ENCODE measurements at places on chromosomes 11 and 22. TPM values are rescaled to one million over a fixed set of nuclear protein-coding genes. Genes with fewer than 3 reads are reported as not detected.

- DNase-seq: no peak
These were observed 87.9 kb downstream of the INSC start for GRCh38 chr11:15202626-15203025.

DNA sequence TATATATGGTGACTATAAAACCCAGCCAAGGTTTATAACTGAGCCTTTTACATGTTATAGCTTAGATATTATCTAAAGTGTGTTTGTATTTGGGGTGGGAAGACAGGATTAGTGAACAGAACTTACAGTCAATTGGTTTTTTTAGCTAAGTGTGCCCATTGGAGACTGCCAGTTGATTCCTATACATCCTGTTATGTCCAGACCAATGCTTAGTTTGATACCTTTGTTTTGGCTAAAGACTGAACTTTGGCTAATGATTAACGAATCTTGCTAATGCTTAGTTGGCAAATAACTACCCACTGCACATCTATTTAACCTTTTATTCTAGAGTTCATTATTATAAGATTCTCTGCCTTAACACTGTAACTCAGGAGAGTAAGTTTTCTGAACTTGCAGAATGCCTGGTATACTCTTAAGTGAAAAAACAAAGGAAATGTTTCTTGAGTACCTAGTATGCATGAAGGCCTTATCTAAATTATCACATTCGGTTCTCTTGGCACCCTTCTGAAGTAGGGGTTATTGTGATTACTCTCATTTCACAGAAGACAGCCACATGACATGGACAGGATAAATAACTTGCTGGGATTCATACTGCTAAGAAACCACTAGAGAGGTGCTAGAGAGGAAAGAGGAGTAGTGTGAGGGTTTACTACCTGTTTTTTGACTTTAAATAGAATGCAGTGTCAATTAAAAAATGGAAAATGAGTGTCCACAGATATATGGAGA lies 54.0 kb downstream of the KREMEN1 start:
- DNase-seq: no peak

- DNase-seq: no peak
These were observed 113.1 kb downstream of the RBFOX2 start for GRCh38 chr22:35915477-35916013.

GRCh38 chr11:34787895-34788294 lies 128.3 kb downstream of the APIP start:
- no peak for DNase-seq

- peak; percentile 43 for DNase-seq
These were observed 494 bp downstream of the ZDHHC5 start for GRCh38 chr11:57668434-57668782.

- peak; percentile 41 for DNase-seq
These were observed 2.7 kb upstream of the MYRF start for GRCh38 chr11:61749591-61750217.

DNA sequence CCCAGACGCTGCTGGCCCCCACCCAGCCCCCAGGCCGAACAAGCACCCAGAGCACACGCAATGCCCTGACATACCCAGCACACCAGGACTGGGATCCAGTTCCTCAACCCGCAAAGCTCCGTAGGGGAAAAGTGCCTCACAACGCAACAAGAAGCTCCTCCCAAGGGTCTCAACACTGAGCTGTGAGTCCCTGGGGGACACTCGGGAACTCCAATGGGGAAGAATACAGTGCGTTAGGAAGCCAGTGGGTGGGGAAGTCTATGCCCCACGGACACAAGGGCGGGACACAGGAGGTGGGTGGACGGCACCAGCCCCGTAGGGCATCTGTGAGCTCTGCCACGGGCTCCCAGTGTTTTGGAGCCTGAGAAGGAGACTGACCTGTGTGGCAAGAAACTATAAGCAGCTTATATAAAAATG lies 1.6 kb downstream of the DEAF1 start:
- no peak for DNase-seq

DNA sequence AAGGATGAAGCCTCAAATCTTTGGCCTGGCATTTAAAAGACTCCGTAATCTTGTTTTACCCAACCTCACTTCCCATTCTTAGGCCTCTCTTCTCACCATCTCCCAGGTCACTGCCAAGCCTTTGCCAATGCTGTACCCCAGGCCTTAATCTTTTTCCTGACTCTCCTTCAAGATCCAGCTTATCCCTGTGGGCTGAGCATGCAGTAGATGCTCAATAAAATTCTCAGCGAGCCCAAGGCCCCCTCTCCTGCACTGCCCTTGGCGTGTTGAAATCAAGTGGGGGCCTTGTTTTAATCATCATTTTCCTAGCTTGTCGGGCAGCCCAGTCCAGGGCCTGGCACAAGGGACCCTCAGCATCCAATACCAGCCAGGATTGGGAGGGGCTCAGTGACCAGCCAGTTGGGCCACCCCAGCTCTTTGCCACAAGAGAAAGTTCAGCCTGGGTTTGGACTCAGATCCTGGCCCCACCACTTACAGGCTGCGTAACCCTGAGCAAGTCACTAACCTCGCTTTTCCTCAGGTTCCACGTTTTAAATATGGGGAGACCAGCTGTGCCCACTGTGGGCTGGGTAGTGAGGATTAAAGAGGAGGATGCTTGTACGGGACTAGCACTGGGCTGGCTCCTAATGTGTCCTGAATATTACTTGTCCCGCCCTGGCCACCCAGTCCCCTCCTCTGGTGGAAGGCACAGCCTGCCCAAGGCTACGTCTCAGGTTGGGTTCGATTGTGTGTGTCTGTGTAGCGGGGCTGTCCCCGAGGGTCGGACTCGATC lies 943 bp upstream of the YWHAH start:
- no peak for DNase-seq

- DNase-seq: no peak
These were observed 1508.9 kb downstream of the BRD1 start for GRCh38 chr22:48318575-48319320.

DNA sequence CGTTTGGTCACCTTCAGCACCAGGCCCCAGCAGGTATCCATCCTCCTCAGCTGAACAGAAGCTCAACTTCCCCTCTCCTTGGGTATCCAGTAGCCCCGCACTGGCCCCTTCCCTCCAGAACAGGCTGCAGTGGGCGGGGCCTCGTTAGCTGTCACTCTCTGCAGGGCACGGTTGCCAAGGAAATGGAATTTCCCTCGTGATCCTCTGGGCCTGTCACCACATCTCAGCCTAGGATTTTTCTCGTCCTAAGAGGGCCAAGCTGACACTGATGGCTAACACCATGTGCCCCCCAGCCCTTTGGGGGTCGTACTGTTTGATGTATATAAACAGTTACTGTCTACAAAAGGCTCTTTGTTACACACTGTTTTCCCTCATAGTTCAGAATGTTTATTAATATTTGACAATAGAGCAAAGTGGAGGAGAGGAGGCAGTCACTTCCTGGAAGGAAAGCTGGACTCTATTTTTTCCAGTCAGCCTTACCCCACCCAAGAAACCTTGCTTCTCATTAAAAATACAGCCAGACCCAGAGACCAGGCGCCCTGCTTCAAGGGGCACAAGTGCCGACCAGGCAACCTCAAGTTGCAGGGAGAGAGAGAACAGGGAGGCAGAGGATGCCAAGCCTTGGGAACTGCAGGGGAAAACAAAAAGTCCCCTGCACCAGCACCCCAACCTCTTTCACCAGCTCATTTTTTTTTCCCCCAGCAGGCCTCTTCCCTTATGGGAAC lies 44.5 kb downstream of the FEZ1 start:
- peak; percentile 96 for DNase-seq

- no peak for DNase-seq
These were observed 5.4 kb downstream of the SMCO4 start for GRCh38 chr11:93537767-93538261.

DNA sequence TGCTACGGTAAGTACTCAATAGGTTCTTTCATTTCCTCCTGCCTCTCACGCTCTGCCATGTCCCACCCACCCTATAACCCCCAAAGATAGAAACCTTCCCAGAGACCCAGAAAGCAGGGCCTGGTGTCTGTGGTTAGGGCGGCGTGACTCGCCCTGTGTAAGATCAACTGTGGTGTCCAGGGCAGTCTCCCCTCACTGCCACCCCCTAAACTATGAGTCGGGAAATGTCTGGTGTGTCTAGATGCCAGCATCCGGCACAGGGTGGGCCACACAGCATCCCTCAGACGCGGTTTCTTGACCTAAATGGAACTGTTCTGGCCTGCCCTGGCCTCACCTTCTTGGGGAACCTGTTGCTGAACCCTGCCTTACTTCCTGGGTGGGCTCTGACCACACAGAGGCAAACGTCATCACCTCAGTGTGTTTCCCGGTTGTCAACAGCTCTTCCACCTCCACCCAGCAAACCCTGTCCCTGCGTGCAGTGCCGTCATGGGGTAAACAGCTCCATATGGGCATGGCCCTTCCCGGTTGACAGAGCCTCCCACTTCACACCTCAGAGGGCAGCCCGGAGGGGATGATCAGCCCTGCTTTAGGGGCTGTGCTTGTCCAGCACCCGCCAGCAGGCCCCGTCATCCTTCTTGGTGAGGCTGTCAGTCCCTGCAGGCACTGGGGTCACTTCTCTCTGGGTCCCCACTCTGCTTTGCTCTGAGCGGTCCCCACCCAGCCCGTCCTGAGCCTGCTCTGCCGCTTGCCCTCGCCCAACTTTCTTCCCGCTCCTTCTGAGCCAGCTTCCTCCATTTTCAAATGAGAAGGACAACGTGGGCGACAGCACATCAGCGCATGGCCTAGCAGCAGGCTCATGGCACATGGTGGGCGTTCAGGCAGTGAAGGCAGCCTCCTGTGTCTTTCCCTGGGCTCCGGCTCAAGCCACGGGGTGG lies 6.0 kb downstream of the WNT11 start:
- DNase-seq: no peak

- DNase-seq: no peak
These were observed 16.7 kb upstream of the UCP3 start for GRCh38 chr11:74025467-74026166.

Gene OR2AT4
- total RNA-seq: not detected

Gene TMEM135
- total RNA-seq: 47.4 TPM

Gene TSPAN18
- total RNA-seq: 10.6 TPM

Gene MYOD1
- not detected for total RNA-seq

Gene COMT
- total RNA-seq: 35.1 TPM
